Forelimb muscle (tissue), 1 donor: ENCODE measurements at places on chromosomes 16 and 17.

DNA sequence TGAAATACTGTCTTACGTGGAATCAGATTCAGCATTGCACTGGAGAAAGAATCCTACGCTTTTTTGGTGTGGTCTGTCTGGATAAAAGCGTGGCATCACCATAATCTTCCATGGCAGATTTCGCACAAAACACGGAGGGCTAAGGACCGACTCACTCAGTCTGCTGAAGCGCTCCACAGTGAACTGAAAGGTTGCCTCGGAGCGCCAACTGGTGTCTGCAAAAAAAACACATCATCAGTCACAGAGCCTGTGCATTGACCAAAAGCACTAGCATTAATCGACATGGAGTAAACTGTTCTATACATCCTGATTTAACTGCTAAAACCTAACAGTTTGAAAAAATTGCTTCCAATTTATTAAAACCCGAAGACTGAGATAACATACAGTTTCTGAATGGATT lies 40.5 kb downstream of the USP7 start:
- no peak for DNase-seq

DNA sequence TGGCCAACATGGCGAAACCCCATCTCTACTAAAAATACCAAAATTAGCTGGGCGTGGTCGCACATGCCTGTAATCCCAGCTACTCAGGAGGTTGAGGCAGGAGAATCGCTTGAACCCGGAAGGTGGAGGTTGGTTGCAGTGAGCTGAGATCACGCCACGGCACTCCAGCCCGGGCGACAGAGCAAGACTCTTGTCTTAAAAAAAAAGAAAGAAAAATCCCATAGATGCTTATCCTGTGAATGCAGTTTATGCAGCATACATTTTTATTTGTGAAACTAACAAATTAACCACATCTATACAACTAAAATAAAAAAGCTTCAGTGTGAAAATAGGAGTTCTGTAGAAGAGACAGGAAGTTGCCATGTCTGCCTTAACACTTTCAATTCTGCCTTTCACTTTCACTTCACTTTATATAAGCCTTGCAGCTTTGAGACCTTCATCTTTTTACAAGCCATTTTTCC lies 7.1 kb downstream of the IGSF6 start:
- DNase-seq, result no peak

DNA sequence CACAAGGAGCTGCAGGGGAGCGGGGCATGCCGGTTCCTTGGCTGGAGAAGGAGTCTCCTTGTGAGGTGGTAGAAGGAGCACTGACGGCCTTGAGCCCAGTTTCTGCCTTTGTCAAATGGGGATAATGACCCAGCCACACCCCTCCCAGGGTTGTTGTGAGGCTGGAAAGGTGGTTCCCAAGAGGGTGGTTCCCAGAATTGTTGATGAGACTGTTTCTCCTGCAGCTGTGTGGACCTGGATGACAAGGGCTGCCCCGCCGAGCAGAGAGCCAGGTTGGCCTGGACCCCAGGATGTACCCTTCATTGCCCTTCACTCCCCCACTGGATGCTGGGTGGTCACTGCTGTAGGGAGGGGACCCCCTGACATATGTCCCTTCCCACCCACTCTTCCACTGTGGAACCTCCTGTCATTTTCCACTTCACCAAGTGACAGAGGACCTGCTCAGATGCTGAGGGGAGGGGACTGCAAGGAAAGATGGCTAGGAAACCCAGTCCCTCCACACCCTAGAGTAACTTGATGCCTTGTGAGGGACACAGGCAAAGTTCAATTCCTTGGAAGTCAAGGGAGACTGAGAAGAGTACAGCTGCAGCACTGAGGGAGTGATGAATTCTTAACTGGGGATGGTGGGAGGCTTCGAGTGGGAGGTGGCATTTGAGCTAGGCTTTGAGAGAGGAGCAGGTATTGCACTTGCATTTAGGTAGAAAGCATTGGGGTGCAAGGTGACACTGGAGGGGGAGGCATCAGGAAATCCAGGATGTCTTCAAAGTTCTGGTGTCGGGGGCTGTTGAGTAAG lies 10.6 kb downstream of the MIEN1 start:
- DNase-seq, result no peak

- no peak for DNase-seq
Observed at GRCh38 chr16:66948837-66949225, 12.2 kb upstream of the CES3 start.

- DNase-seq, result no peak
Observed at GRCh38 chr17:34843682-34844081, 117.6 kb downstream of the CCT6B start.
